ENCODE measurements at places on chromosomes 3 and 15.
A peak's percentile ranks its signal among the peaks of the same experiment; 100 is the strongest.

GRCh38 chr15:98731712-98732450 is 83.5 kb downstream of the IGF1R start:
- DNase-seq: no peak

GRCh38 chr3:189588475-189589178 is 42.6 kb upstream of the TP63 start:
- DNase-seq: no peak

DNA sequence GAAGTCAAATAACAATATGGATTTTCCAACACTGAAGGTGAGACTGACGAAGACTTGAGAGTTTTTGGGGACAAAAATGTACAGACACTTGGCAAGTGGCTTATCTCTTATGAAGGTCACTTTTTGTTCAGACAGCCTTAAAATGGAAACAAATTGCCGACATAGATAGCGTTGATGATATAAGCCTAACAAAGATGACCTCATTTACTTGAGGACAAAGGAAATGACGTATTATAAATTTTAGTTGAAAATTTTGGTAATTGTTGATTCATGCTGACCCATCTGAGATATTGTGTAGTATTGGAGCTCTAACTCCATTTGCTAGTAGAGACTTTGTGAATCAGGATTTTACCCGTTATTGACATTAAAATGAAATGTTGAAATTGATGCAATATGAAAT is 168.3 kb downstream of the SPATA16 start:
- no peak for DNase-seq

DNA sequence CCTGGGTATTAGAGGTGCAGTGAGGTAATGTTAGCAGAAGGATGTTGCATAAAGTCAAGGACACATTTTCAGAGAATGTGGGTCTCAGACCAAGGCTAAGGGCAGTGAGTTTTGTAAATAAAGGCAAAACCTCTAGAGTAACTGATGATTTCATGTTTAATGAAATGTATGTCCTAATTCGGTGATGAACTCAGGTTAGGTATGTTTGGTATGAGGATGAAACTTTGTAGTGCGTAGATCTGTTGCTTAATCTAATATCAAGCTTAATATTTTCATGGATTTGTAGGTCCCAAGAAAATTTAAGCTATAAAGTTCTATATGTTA is 3.6 kb downstream of the USP50 start:
- DNase-seq: no peak

GRCh38 chr3:195183071-195183776 is 87.7 kb downstream of the XXYLT1 start:
- no peak for DNase-seq

DNA sequence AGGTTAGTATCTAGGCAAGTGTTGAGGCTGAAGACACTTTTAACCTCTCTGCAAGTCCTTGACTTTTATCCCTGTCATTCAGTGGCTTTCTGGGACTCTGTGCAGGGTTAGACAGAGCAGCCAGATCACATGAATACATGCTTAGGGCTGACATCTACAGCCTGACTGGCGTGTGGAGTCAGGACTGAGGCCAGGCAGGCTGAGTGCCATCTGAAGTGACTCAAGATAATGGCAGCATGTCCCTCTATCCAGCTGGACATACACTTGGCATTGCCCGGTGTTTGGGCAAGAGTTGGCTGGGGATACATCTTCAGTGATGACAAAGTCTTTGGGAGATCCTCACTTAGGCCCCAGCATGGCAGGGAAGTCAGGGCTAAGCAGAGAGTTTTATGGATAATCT is 22.4 kb downstream of the DUOX2 start:
- DNase-seq: no peak

GRCh38 chr15:90320062-90320884 is 31.8 kb upstream of the ZNF774 start:
- peak; percentile 61 for DNase-seq

- no peak for DNase-seq
Measured at GRCh38 chr15:63045465-63045840, 2.9 kb downstream of the TPM1 start.

DNA sequence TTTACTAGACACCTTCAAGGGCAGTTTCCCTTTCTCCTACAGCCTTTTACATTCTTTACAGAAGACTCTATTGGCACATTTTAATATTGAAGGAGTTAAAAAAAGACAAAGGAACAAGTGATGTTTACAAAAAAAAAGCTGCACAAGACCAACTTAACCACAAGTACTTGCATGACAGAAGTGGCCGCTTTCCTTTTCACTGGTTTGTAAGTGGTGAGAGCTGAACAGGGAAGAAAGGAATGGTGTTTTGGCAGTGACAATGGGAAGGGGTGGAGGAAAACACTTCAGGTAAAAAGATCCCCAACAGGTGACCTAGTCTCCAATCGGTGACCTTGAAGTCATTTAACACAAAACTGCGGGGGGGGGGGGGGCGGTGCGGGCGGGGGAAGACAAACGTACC is 1.1 kb downstream of the WDR72 start:
- no peak for DNase-seq

GRCh38 chr15:48392356-48392755 is 61.1 kb downstream of the DUT start:
- no peak for DNase-seq

DNA sequence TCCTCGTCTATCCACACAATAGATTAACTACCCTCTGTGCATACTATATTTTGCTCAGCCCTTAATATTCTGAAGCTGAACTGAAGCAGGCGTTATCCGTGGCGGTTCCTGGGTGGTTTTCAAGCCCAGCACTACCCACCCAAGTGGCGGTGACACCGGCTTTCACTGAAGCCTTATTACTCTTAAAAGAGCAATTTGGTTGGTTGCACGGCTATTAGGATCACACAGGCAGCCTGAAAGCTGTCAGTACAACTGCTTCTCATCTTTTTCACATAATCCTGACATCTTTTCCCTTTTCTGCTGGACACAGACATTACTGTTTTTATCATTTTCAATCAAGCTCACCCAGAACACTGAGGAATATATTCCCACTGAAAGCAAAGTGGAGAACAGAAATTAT is 525.3 kb upstream of the ZNF717 start:
- no peak for DNase-seq

DNA sequence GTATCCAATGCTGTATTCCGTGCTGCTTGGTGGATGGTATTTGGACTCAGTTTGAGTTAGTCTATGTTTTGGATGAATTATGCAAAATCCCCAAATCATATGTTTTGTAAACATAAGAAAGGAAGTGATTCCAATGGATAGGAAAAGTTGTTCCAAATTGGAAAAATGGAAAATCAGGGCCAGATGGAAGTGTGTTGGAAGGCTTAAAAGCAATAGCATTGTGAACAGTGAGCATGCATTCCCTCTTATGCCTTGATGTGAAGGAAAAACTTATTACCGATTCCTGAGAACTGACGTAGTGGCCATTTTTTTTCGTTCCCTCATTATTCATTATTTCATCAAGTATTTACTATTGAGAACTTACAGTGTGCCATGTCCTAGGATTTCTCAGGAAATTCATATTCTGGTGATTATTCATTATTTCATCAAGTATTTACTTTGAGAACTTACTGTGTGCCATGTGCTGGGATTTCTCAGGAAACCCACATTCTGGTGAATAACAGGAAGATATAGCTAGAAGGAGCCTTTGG is 144.1 kb upstream of the TPRG1 start:
- no peak for DNase-seq

- no peak for DNase-seq
Measured at GRCh38 chr3:66138336-66139313, 82.2 kb upstream of the SLC25A26 start.

DNA sequence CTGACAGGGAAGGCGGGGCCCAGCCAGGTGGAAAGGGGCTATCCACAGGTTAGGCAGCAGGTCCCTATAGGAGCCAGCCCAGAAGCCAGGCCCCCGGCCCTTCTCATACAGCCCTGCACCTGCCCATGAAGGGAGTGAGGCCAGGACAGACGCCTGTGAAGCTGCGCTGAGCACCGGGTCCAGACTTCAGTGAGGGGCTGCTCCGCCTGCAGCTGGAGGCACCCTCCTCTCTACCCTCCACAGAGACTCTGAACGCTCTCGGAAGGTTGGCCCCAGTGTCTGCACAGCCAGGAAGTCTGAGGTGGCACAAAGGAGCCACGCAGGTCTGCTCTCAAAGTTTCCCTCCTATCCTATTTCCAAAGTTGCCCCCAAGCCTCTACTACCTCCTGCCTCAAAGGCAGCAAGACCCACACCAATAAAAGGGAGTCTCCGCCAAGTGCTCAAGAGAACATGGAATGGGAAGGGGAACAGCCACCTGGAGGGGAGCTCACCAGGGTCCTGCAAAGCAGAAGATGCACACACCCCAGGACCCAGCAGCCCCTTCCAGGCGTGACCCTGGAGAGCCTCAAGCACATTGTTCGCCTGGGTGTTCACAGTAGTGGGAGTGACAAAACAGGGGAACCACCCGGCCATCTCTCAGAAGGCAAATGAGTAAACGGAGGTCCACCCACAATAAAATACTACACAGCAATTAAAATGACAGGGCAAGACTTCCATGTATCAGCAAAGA is 19.5 kb downstream of the XXYLT1 start:
- DNase-seq: no peak

DNA sequence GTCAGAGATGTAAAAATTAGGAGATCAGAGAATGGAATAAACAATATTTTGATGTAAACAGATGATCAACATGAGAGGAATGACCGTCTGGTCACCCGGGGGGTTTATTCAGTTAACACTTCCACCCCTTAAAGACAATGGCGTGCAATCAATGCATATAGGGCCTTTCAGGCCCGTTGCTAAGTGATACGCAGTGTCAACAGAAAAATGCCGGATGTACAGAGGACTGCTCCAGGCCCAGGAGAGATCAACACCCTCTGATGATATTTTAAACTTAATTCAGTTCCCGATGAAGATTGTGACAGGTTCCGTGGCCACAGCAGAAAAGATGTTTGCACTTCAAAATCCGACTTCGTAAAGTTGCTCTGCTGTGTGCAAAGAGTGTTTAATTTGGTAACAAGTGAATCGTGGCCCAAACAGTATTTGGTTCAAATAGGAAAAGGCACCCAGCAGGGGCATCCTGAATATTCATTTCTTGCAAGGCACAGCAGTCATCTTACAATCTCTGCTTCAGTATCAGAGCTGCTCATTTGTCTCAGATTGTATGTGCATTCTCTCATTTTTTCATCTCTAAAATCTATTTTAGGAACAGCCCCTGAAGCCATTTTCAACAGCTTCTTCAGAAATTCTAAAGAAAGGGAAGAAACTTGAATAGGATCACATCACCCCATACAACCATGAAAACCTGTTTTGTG is 72.6 kb downstream of the FOXB1 start:
- no peak for DNase-seq

- no peak for DNase-seq
Measured at GRCh38 chr3:44114142-44114541, 127.5 kb upstream of the TOPAZ1 start.

GRCh38 chr3:46449755-46450552 is 14.8 kb downstream of the LTF start:
- DNase-seq: no peak

DNA sequence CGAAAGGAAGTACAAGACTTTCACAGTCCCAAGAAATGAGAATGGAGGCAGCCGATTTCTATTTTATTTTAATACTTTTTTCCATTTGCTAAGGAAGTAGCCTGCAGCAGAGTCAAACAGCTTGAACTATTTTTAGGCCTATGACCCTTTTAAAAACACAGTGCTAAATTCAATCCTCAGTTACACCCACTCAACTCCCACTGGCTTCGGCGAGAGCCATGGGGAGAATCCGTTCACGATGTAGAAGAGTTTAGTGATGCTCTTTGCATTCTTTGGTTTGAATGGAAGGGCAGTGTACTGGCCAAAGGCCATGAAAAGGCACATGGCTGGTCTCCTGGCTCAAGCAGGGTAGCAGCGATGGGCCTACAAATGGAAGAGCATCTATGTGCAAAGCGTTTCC is 343.5 kb downstream of the FOXP1 start:
- no peak for DNase-seq

DNA sequence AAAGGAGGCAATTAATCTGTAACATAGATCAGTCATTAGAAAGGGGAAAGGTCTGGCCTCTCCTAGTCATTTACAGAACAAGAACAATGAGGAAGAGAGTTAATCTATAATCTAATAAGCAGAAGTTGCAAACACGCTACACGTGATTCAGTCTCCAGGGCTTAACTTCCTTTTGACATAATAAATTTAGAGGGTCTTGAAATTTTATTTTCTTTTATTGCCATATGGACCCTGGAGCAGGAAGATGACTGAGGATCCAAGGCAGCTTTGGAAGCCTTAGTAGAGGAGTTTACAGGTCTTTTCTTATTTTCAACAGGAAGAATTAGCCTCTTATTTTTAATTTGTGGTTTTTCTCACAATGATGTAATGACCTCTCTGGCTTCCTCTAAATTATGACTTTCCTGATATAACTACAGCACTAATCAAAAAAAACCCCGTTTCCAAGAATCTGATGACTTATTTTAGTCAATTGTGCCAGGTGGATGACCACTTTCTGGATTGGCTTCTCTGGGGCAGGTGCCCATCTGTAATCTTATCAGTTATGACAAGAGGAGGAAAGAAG is 32.2 kb downstream of the ADGRG7 start:
- no peak for DNase-seq

GRCh38 chr3:139482206-139482605 is 5.9 kb upstream of the RBP2 start:
- no peak for DNase-seq

DNA sequence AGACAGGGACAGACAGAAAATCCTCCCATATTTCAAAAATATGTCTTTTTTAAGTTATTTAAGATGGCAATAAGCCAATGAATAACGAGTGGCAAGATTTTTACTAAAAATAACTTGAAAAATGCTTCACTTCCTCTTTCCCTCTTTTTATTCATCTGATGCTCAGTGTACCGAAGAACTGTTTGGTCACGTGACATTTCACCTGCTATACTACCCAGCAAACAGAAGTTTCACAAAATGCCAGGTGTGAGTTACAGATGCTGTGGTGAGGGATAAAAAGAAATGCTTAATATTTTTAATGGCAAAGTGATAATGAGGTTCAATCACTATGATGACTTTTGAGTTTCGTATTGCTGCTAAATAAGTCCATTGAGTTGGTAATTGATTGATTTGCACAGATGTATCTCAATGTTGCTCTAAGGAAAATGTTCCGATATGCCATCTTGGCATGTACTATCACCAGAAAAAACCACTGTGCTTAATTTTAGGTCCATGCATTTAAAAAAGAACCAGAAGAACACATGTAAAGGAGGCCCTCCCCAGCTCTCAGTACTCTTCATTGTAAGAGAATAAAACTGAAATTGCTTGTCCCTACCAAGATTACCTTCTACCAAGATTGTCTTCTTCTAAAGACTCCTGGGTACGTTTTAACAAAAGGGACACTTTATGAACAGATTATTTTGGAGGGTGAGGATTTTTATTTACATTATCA is 26.0 kb upstream of the SEC62 start:
- DNase-seq: no peak

DNA sequence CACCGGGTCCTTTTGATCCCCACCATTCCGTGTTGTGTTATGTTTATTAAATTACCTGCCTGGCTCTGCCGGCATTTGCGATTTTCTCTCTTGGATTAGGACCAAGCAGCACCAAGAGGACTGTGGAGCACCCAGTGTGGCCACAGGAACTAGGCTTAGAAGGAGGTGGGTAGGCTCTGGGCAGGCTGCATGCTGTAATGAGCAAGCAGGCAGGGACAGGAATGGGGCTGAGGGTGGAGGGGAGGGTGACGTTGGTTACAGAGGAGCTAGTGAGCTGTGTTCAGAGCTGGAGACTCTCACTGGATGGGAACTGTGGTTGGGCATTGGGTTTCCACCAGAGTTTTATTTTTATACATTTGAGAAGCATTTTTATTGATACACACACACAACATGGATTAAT is 7.9 kb upstream of the SCN5A start:
- no peak for DNase-seq

- no peak for DNase-seq
Measured at GRCh38 chr3:196700801-196701200, 11.2 kb downstream of the CEP19 start.

GRCh38 chr3:184186184-184186901 is at the start of gene ABCF3:
TSS of gene ABCF3 (plus strand) at chr3:184186199. CDS start at chr3:184186208, 9 bp downstream.
- DNase-seq: no peak
